ENCODE measurements at places on chromosomes 4 and X. TPM values are rescaled to one million over a fixed set of nuclear protein-coding genes. Genes with fewer than 3 reads are reported as not detected.

The MAGEB10 gene
- not detected for total RNA-seq

The USP17L15 gene
- total RNA-seq = not detected

The DCAF8L2 gene
- not detected for total RNA-seq

The PHEX gene
- total RNA-seq = 32.6 TPM

The PWWP3B gene
- not detected for total RNA-seq

The PFKFB1 gene
- 0.67 TPM for total RNA-seq

The MTMR1 gene
- 32.8 TPM for total RNA-seq

The MUC7 gene
- total RNA-seq = not detected

The SPANXN4 gene
- total RNA-seq = not detected

The ADH7 gene
- not detected for total RNA-seq

All from activated CD8-positive, alpha-beta memory T cell treated with anti-CD3 and anti-CD28 coated beads for 36 hours (primary cell).